ENCODE measurements at places on chromosomes 7 and 10.

DNA sequence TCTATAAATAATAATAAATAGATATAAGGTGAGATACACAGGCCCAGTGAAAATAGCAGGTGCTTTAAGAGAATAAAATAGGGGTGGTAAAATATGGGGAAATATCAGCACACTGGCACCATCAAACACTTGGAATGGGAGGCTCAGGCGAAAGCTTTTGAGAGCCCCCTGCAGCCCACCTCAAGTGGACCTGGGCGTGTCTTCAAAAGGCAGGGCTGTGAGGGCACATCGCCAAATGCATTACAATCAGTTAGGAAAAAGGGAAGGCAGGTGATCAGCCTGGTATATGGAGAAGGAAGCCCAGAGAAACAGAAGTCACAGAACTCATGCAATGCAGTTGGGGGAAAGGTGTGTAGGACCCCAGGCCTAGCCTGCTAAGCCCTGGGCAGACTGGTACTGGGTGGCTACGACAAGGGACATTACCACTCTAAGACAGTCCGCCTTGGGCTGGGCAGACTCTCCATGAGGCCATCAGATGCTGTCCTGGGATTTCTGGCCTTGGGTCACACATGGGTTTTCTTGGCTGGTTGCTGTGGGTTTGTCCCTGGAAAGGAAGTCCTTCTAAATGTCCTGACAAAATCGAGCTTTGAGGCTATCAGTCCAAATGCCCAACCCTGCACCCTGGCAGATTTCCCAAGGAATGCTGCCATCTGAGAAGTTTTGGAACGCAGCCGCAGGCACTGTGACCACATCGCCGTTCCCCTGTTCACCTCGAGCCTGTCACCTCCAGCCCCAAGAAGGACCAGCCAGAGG is 330.6 kb downstream of the GRID1 start:
- no peak for DNase-seq

DNA sequence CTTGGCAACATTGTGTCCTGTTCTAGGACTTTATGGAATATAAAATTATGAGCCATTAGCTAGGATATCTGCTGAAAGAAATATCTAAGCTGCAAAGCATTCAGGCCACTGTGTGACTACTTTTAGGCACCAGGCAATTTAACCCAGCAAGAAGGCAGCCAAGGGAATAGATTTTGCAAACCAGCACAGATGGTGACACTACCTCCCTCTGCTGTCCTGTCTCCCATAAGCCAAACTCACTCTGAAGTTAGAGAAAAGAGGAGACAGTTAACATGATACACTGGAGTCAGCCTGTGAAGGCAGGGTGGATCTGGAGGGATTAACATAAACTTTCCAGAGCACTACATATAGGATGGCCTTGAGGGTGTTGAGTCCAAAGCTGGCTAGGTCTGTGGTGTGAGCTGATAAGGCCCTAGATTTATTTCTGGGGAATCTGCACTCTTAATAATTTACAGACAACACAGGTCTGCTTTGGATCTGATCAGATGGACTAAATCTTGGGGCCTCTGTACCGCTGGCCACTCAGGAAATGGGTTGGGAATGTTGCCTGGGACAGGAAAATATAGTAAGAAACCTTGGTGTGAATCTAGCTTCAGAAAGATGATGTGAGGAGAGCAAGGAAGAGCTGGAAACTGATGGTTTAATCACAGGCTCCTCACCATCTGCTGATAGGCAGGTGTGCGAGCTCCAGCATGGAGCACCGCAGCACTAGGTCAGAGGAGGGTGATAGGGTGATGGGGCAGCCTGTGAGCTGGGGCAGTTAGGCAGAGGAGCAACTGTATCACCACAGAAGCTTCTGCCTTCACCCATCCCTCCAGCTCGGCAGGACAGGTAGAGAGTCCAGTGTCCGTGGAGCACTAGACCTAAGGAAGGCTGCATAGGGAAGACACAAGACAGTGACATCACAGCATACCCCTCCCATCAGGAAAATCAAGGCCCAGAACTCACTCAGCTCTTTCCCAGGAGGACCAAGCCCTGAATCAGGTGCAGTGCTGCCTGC is 229.9 kb upstream of the PRSS1 start:
- no peak for DNase-seq

- DNase-seq = no peak
These were observed 43.9 kb upstream of the KCND2 start for GRCh38 chr7:120229084-120229483.

GRCh38 chr10:22698941-22699440 is 15.4 kb downstream of the PIP4K2A start:
- DNase-seq = no peak

- no peak for DNase-seq
These were observed 23.7 kb upstream of the TIAL1 start for GRCh38 chr10:119620241-119621077.

GRCh38 chr7:128705891-128706333 is 33.2 kb upstream of the CALU start:
- no peak for DNase-seq

- no peak for DNase-seq
These were observed 106.0 kb upstream of the ZNF32 start for GRCh38 chr10:43754569-43755260.

DNA sequence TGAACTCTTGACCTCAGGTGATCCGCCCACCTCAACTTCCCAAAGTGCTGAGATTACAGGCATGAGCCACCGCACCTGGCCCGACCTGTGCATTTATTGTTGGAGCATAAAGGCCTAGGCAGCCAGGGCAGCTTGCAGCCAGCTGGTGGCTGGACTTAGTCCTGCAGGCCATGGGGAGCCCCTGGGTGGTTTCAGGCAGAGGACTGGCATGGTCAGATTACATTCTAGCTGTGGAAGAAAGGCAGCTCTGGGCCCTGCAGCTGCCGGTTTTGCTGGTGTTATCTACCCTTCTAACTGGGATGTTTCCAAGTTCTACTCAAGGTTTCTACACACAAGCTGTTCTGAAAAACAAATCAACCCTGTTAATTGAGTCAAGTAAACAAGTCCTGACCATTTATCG is 22.7 kb upstream of the MKRN1 start:
- no peak for DNase-seq

DNA sequence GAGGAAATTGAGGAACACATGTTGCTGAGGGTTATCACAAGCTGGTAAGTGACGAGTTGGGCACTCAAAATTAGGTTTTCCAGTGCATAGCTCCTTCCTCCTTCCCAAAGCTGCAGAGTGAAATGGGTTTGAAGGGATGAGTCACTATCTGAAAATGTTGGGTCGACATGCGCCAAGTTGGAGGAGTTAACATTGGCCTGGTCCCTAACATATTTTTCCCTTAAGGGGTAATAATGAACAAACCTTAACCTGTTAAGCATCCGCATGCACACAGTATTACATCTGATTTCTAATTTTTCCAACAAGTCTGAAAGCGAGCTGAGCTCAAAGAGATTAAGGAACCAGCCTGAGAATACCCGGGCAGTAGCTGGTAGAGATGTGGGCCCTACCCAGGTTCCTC is 20.7 kb upstream of the TECTB start:
- DNase-seq = no peak

DNA sequence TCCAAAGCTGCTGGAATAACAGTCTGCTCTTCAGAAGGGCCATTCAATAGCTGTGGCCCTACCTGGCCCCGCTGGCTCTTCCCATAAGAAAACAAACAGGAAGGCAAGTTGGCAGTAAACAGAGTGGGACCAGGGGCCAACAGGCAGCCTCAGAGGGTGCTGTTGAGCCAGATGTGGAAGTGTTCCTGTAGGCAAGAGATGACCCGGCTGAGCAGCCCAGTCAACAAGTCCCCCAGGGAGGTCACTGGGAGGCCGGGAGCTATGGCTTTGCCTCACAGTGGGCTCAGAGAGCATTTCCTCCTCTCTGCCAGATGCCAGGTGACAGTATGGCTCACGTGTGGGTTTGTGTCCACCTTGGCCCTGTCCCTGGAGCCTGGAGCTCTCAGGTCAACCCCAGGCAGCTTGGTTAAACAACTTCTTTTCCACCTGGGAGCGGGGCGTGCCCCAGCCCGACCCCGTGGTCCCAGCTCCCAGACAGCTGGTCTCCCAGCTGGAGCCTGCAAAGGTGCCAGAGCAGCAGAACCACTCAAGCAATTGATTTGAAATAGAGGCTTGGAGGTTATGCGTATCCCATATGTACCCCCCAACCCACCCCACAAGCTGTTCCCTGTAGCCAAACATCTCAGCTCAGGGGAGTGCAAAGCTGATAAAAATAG is 33.8 kb upstream of the LOXL4 start:
- DNase-seq = no peak

DNA sequence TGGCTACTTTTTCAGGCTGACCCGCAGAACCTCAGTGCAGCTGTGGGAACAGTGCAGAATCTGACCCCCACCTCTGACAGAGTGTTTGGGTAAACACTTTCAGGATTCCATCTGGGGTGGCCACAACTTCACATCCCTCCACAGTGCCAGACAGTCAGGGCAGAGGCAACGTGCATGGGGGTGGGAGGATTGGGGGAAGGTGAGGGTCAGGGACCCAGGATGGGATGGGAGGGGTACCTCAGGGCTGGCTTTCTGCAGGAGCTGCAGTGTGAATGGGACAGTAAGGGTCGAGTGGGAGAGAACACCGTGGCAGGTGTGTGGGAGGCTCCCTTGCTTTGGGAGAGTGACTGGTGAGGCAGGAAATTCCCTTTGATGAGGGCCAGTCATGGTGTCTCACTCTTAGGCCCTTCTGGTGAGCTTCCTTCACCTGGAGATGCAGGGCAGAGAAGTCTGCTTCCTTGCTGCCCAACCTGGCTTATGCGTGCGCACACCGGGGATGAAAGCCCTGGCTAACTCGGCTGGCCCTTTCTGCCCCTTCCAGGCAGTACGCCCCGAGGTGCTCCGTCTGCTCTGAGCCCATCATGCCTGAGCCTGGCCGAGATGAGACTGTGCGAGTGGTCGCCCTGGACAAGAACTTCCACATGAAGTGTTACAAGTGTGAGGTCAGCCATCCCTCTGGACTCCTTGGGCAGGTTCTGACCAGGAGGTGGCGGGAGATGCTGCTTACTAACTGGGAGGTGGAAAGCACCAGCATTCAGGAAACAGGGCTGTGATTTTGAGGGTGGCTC is 8.4 kb downstream of the ZYX start:
- no peak for DNase-seq

DNA sequence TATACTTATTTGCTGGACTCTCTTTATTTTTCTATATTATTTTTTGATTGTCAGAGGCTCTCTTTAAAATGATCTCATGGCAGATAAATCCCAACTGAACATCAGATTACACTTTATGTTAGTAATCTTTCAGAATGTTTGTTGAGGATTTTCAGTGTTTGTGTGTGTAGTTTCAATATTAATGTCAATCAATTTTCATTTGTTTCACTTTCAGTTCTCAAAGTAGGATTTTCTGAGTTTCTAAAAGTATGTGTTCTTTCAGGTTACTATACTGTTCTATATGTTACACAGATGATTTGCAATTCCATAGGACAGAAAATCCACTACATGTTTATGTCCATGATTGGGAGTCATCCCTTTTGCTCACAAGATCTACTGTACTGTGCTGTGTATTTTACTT is 311.9 kb upstream of the POT1 start:
- DNase-seq = no peak

- DNase-seq = no peak
These were observed 154.6 kb downstream of the EBF3 start for GRCh38 chr10:129809431-129809830.

GRCh38 chr10:93893646-93894515 is at the start of gene SLC35G1:
Gene SLC35G1, plus strand, starts transcription at chr10:93893978. Its CDS starts 56 bp downstream, at chr10:93894034.
- peak; percentile 42 for DNase-seq

GRCh38 chr7:25832929-25833328 is 319.1 kb upstream of the NFE2L3 start:
- no peak for DNase-seq

- DNase-seq = peak; percentile 54
These were observed 30.1 kb downstream of the NUDCD3 start for GRCh38 chr7:44460325-44460724.

DNA sequence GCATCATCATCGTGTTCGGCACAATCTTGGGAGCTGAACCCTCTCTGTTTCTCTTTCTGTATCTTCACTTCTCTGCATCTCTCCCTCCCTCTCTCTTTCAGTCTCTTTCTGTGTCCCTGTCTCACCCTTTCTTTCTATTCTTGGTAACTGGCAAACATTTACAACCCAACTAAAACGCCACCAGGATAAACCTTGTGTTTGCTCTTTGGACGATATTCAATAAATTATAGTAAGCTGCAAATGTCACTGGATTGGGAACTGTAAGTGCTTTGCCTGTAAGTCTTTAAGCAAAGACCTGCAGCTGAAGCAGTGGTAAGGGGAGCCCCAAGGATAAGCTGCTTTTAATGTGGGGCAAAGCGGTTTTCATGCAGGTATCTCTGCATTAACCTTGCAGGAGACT is 558.0 kb upstream of the MKI67 start:
- no peak for DNase-seq

DNA sequence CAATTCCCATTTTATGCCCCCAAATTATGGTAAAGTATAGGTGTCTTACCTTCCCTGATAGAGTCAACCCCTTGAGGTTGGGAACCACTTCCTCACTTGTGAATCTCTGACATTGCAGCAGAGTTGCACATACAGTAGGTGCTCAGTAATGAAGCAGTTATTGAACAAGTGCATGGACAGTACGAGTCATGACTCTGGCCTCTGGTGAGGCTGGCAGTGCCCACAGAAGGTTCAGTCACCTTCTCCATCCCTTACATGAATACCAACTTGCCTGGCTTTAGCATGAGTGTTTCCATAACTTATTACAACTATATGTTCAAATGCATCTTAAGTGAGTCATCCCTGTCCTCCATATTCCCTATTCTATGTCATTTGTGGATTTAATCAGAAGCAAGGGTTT is 340.0 kb downstream of the ELMO1 start:
- no peak for DNase-seq

DNA sequence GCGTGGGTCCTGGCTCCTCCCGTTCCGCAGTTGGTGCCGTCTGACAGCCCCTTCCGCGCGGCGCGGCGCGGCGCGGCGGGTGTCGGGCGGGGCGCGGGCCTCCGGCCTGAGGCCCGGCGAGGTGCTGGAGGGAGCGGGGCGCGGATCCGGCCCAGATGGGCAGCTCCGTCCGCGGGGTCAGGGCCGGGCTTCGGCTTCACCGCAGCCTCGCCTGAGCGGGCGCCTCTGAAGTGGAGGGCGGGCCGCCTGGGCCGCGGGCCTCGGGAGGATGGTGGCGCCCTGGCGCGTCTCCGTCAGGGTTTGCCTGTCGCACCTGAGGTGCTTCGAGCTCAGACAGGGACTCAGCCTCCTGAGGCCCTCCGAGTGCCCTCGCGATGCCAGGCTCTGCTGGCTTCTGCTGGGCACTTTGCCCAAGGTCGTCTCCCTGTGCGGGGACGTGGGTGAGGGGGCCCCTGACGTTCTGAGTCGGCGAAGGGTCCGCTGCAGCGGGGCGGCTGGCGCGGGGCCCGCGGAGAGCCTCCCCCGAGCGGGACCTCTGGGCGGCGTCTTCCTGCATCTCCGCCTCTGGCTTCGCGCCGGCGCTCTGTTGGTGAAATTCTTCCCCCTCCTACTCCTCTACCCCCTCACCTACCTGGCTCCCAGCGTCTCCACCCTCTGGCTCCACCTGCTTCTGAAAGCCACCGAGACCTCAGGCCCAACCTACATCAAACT is 473 bp downstream of the ADCK2 start:
- peak; percentile 37 for DNase-seq

Data from T-helper 9 cell (primary cell).